ENCODE measurements at places on chromosomes 3 and 15.

GRCh38 chr3:56157693-56158362 is 310.4 kb downstream of the ERC2 start:
- no peak for DNase-seq

GRCh38 chr15:70502529-70502928 is 260.8 kb downstream of the UACA start:
- no peak for DNase-seq

GRCh38 chr3:154642145-154642544 is 212.2 kb upstream of the GPR149 start:
- DNase-seq, result no peak

GRCh38 chr3:109396806-109397205 is 59.5 kb upstream of the DPPA4 start:
- DNase-seq, result no peak

DNA sequence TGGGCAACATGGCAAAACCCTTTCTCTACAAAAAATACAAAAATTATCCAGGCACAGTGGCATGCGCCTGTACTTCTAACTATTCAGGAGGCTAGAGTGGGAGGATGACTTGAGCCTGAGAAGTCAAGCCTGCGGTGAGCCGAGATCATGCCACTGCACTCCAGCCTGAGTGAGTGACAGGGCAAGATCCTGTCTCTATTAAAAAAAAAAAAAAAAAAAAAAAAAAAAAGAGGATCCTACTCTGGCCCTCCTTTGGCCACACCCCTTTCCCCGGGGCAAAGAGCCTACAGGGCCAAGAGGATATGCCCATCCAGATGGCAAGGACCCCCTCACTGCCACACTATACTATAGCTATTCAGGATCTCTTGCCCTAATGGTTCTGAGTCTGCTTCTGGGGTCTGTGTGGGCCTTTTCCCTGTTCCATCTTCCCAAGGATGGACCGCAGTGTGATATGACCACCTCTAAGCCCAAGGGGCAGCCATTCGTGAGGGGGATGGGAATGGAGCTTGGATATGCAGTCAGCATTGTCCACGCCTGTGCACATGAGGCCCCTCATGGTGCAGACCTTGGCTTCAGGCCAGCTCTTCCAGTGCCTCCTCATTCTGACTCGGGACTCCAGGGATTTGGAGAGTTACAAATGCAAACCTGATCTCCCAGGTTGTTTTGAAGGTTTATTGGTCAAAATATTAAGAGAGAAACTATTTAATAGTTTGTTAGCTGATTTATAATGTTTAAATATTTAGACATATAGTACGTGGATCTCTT is 7.3 kb downstream of the TYRO3 start:
- DNase-seq, result no peak

DNA sequence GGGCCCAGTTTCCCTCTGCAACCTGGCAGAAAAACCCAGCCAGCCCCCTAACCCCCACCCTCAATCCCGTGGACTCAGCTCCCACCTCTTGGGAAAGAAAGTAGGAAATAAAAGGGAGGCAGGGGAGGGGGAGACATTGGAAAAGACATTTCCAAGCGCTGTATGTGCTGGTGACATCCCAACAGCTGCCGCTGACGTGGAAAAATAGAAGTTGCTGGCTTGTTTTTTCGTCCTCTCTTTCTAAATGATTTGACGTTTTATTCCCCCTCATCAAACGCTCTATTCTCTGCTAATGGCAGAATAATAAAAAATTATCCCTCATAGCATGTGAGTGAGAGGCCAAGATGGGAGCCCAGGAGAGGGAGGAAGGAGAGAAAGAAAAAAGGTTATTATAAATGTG is 76.1 kb downstream of the LINGO1 start:
- no peak for DNase-seq

DNA sequence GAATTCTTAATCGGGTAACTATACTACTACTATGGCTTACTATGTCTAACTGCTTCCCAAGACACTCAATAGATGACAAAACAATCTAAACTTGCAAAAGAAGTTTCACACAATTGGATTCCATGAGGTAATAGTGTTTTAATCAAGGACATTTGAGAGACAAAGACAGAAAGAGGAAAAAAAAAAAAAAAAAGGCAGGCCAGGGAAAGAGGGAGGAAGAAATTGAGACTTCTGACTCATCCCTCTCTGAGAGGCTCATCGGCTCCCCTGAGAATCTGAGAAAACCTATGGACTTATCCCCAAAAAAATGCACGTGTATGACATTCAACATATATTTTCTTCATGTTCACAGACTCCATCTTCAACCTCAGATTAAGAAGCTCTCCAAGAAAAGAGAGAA is 61.0 kb downstream of the SCAPER start:
- DNase-seq, result no peak

GRCh38 chr15:95742256-95742655 is 588.2 kb upstream of the NR2F2 start:
- no peak for DNase-seq

GRCh38 chr15:33119865-33120264 is 74.6 kb downstream of the FMN1 start:
- no peak for DNase-seq

DNA sequence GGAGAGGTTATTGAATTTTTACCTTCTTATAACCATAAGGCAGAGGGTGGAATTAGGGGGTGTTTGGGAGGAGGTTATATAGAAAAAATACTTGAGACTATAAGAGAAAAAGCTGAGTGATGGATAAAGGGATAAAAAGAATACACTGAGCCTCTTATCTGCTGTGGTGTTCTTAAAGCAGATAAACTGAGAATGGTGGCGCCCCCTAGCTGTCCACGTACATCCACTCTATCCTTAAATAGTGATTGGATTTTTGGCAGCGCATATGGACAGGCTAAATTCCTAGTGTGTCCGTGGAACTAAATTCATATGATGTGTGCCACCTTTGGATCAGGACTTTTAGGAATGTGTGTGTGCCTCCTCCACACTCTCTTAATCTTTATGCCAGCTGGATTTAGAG is 121.1 kb downstream of the OXSM start:
- peak; percentile 71 for DNase-seq

GRCh38 chr3:174957551-174958001 is 98.4 kb downstream of the NAALADL2 start:
- no peak for DNase-seq

- DNase-seq, result peak; percentile 76
Measured at GRCh38 chr3:9809615-9810432, at the start of gene TTLL3. Gene TTLL3 (plus strand): TSS chr3:9810262. CDS start chr3:9810662, 400 bp downstream.

GRCh38 chr15:39360452-39360851 is 220.4 kb upstream of the THBS1 start:
- DNase-seq, result no peak

GRCh38 chr3:125061170-125061569 is 5.4 kb upstream of the HEG1 start:
- DNase-seq, result no peak

GRCh38 chr15:76204916-76205460 is 106.3 kb downstream of the ETFA start:
- peak; percentile 28 for DNase-seq

GRCh38 chr3:88010810-88011209 is 48.0 kb downstream of the CGGBP1 start:
- DNase-seq, result no peak

DNA sequence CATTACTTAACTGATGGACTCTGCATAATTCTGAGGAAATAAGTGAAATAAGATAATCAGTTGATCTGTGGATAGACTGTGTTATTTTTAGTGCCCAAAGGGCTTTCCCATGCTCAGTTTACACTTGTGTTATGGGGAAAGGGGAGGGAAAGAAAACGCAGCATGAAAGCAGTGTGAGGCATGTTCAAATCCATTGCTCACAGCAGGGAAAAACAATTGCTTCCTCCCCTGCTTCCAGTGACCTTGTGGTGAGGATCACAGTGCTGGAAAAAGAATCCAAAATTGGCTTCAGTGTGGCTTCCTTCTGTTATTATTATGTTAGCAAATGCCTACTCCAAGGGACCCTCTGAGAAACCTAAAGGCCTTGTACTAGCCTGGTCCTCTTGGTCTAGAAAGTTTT is 285.1 kb upstream of the CDIN1 start:
- DNase-seq, result no peak

DNA sequence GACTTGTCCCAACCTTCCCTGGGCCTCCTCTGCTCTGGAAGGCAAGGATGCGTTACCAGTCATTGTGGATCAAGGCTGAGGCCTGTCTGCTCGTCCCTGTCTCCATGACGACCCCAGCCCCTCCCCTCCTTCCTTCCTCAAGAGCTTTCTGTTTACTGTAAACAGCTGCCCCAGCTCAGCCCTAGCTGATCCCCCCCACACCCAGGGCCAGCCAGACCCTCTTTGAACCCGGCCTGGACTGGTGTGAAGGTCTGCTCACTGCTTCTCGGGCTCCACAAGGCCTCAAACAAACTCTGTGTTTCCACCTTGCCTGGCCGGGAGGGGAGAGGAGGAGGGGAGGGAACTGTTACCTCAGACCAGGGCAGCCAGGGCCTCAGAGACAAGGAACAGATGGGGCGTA is 16.9 kb downstream of the VPS18 start:
- no peak for DNase-seq

Data from activated CD8-positive, alpha-beta memory T cell treated with anti-CD3 and anti-CD28 coated beads, Interleukin-2, amount 50 U/mL, for 48 hours (primary cell).